ENCODE measurements at places on chromosomes 13 and 19.

- no peak for DNase-seq
Measured at GRCh38 chr13:84844473-84844872, 954.7 kb downstream of the SLITRK6 start.

DNA sequence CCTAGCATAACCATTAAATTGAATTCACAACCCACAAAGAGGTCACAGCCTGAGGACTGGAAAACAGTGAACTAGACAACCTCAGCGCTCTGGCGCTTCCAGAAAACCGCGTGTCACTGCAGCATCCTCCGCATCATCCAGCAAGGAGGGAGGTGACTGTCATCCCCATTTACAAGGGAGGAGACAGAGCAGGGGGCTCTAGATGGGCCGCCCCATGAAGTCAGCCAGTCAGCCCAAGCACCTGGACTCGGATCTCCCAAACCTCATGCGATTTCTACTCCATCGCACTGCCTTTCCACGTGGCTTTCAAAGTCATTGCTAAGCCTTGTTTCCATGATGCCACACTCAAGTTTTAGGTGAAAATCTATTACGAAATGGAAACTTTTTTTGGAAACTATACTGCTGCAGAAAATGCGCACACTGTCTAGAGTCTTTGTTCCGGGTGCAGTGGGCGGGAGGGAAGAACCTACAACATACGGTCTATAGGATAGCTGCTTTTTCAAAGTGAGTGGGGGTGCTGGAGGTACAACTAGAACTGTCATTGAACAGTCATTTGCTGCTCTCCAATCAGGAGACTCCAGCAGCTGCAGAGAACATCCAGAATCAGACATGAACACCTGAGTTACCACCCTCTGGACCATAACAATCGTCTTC lies 2.8 kb downstream of the AP3D1 start:
- DNase-seq: no peak

DNA sequence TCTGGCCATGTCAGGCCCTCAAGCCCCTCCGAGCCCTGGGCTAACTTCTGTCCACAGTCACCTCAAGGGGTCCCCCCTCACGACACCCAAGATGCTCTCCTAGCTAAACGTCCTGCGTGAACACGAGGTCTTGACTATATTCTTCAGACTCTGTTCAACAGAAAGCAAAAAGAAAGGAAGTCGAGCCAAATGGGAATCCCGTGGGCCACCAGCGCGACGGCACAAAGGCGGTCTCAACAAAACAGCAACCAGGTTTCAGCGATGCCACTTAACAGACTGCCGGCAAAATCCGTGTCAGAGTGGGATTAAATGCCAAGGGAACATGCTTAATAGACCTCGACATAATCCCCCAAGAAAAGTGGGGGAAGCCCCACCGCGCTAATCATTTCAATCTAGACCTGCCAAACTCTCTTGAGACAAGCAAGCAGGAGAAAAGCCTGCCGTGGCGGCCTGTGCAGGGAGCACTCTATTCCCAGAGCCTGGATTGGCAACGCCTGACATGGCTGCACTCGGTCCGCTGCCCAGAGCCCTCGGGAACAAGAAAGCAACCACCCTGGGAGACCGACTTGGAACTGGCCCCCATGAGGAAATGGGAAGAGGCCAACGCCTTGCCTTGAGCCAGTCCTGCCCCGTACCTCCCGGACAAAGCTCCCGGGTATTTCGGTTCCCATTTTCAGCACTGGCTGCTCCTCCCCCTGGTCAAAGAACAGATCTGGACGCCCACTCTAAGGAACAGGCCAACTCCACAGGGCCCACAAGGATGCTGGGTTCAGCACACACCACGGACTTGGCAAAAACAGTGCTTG lies 16.0 kb downstream of the ZC3H4 start:
- DNase-seq: no peak

DNA sequence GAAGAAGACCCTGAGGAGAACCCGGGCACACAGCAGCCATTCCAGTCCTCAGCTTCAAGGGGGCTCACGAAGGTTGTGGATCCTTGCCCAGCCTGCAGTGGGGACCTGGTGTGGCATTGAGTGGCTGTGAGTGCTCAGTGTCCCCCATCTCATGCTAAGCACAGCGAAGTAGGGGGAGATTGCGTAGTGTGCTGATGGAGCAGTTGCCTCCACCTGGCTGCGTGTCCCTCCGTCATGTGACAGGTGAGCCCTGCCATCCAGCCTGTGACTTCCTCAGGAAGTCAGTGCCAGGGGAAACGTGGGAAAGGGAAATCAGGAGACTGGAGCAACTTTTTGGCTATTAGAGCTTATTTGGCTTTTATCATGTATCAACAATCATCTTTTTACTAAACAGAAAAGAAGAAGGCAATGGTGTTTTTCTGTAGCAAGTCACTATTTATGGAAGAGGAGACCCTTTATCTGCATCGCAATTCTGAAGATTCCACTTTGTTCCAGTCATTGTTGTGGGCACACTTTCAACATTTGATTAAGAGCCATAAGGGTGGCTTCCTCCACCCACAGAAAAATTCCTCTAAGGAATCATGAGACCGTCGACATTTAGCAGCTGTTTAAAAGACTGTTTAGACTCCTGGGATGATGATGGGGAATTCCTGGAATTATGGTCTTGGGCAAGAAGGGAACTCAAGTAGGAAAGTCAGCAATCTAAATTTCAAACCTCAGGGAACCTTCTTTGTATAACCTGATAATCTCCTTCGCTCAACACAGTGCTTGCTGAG lies 126.8 kb upstream of the SPATA13 start:
- no peak for DNase-seq
